ENCODE measurements at places on chromosomes 6 and 20. TPM values are rescaled to one million over a fixed set of nuclear protein-coding genes. Genes with fewer than 3 reads are reported as not detected.

Gene OR12D3
- not detected for total RNA-seq

Gene PLAGL2
- 5.1 TPM for total RNA-seq

Gene FGD2
- 0.23 TPM for total RNA-seq

Gene ZSWIM1
- total RNA-seq = 7.3 TPM

Gene PGBD1
- 3.5 TPM for total RNA-seq

Gene ENPP1
- 0.08 TPM for total RNA-seq

Gene TINAG
- not detected for total RNA-seq

Gene PXMP4
- total RNA-seq = 2.4 TPM

Gene NOTCH4
- 0.08 TPM for total RNA-seq

Gene TAP2
- total RNA-seq = 14.2 TPM
